Fibroblast of skin of right quadriceps (primary cell): ENCODE measurements at places on chromosomes 2 and 18.
A peak's percentile ranks its signal among the peaks of the same experiment; 100 is the strongest.

DNA sequence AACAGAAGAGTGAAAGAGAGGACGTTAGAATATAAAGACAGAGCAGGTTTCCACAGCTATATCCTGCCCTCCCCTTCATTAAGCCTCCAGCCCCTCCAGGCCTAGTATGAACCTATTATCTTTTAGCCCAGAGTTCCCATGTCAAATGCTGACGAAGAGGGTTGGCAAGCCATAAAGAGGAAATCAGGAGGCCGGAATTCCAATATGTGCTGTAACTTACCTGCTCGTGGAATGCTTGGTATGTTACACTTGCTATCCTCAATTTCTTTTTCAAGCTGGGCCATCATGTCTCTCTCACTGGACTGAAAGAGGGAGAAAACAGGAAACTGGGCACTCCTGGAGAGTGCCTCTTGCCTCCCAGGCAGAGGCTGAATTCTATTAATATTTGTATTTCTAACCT is 264.1 kb downstream of the TRIB2 start:
- DNase-seq = no peak

DNA sequence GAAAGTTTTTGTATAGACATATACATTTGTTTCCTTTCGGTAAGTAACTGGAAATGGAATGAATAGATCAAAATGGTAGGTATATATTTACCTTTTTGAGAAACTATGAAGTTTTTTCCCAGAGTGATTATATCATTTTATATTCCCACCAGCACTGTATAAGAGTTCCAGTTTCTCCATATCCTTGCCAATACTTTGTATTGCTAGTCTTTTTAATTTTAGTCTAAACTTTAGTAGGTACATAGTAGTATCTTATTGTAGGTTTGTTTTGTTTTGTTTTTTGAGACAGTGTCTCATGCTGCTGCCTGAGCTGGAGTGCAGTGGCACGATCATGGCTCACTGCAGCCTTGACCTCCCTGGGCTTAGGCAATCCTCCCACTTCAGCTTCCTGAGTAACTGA is 56.6 kb downstream of the AGPS start:
- no peak for DNase-seq

DNA sequence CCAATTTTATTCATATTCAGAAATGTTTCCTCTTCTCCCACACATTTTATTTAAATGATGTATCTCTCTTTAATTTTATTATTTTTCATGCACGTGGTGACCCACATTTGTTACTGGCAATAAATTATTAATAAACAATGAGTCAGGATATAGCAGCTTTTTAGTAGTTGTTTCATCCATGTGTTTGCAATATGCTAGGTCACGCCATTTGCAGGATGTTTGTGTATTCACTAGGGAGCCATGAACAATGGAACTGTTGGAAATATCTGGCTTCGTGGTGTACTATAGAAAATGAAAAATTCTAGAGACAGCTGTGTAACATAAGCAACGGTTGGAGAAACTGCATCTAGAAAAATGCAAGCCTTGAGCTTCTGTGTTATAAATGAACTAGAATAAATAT is 176.0 kb upstream of the COL3A1 start:
- peak; percentile 91 for DNase-seq

GRCh38 chr2:81734981-81735380 is 1430.4 kb upstream of the LRRTM1 start:
- DNase-seq = peak; percentile 39

GRCh38 chr2:228377533-228377932 is 196.0 kb upstream of the SPHKAP start:
- DNase-seq = no peak

DNA sequence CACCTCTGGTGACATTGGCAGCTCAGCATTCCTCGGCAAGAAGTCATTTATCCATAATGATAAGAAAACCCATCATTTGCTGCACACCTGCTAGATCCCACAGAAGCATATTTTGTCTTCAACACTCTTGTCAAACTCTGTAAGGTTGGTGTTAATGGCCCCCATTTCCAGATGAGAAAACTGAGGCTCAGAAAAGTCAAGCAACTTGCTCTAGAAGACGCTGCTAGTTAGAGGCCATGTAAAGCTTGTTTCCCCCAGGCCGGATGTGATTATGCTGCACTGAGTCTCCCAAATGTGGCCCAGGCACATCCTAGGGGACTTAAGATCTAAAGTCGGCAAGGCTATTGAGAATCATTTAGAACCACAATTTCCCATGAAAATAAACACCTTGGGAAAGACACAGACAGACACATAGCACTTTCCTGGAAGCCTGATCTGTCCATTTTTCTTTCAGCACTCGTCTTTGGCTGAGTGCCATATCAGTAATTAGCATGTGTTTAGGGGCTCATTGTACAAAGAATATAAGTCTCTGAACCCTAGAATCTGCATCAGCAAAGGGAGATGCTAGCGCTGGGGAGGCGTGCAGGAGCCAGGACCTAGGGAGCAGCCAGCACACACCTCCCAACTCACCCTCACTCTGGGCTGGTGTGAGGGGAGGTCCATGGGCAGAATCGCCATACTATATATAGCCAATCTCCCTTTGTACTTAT is 39.3 kb downstream of the C1QL2 start:
- DNase-seq = no peak

DNA sequence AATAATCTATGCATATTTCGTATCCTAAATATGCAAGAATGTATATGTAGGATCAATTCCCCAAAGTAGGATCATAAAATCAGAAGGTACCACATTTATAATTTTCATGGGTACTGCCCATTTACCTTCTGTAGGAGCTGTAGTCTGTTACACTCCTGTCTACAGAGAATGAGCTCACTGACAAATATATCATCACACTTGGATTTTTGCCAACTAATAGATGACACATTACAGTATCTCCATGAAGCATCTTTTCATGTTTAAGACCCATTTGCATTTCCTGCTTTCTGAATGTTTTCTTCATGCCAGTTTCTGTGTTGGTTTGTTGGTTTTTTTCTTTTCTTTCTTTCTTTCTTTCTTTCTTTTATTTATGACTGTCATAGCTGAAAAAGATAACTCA is 70.9 kb upstream of the EML6 start:
- DNase-seq = peak; percentile 38

- no peak for DNase-seq
Observed at GRCh38 chr2:60407398-60407797, 146.1 kb downstream of the BCL11A start.

- no peak for DNase-seq
Observed at GRCh38 chr2:120787111-120787821, 51.6 kb downstream of the GLI2 start.

DNA sequence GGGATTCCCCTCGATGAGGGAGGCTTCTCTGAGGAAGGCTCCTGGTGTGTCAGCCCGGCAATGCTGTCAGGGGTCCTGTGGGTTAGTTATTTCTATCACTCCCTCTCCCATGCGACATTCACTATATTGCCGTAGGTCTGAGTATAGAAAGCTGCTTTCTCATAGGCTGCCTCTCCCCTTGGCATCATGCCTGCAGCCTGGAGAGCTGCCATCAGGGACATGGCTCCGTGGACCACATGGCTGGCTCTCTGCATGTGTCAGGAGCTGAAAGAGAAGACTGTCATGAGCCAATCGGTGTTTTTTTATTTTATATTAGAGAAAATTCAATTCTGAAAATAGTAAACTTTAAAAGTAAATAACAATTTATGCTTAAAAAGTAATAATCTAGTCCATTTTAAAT is 198.0 kb downstream of the CDH20 start:
- no peak for DNase-seq

GRCh38 chr2:46144133-46144800 is 152.9 kb upstream of the EPAS1 start:
- no peak for DNase-seq

- DNase-seq = no peak
Observed at GRCh38 chr2:27747827-27748352, 23.6 kb upstream of the MRPL33 start.

- peak; percentile 39 for DNase-seq
Observed at GRCh38 chr2:234905547-234906265, 46.1 kb upstream of the SH3BP4 start.

DNA sequence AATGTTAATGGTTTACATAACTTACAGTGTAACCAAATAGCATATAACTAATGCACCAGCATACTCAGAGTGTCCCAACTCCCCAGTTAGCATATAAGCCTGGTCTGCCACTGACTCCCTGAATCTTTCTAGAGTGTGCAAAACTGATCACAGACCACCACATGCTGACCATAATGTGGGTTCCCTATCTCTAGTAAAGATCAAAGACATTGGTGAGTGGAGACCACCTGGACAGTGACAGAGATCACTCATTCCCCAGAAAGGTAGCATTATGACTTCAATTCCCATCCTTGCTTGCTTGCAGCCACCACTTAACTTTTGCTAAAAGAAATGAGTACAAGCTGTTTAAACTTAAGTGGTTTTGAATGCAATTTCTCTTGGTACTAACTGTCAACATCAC is 39.0 kb downstream of the KANSL1L start:
- DNase-seq = no peak
